Activated naive CD8-positive, alpha-beta T cell treated with anti-CD3 and anti-CD28 coated beads, Interleukin-2, amount 50 U/mL, for 16 hours (primary cell): ENCODE measurements at places on chromosomes 4 and X.

DNA sequence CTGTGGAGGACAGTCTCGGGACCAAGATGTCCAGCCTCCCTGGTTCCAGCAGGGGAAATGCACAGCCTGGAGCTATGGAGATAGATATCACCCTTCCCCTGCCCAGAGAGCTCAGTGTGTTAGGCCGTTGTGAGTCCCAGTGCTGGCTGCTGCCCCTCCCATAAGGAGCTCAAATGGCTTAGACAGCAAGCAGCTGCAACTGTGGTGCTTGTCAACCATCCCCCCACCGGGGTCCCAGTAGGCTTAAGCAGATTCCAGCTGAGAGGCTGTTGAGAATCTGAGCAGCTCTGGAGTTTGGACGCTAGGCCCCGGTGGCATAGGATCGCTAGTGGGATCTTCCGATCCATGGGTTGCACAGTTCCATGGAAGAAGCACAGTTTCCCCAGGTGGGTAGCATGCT, 181.8 kb upstream of the POF1B start:
- no peak for DNase-seq

GRCh38 chr4:2064276-2064991, 5.3 kb downstream of the NAT8L start:
- DNase-seq, result no peak

GRCh38 chrX:65644621-65645289, 22.7 kb upstream of the MSN start:
- no peak for DNase-seq

- DNase-seq, result peak; percentile 25
These were observed 11.8 kb upstream of the DCUN1D4 start for GRCh38 chr4:51831133-51831532.

DNA sequence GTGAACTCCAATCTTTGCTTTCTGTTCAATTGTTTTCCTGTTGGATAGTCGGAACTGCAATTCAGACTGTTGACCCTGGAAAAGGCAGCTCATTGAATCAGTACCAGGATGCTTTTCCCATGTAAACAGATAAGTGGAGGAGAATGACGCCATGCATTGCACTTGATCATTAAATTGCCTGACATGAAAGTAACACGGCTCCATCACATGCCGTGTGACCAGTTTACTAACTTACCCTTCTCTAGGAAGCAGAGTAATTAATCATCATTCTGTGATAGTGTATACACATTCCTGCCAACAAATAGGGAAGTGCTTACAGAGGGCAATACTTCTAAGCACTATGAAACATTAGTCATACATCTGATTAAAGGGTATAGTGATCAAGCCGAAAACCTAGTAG, 101.4 kb downstream of the PPARGC1A start:
- DNase-seq, result no peak

- no peak for DNase-seq
These were observed 61.1 kb upstream of the ARSJ start for GRCh38 chr4:114040319-114041116.

- DNase-seq, result no peak
These were observed 113.0 kb upstream of the PRDX4 start for GRCh38 chrX:23554304-23554703.

DNA sequence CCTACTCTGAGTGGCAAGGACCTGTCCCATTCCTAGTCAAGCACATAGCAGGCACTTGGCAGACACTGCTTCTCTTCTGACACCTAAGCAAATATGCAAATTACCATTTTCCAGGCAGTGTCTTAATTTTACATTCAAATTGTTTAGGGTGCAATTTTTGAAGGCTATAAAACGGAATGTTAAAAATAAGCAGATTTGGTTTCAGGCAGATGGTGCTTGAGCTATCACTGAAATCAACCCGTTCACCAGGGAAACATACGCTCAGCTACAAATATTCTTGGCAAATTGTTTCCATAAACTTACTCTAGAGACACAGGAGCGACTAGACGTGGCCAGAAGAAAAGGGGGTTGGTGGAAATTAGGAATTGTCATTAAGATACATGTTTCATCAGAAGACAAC, 45.7 kb downstream of the BEND2 start:
- no peak for DNase-seq

DNA sequence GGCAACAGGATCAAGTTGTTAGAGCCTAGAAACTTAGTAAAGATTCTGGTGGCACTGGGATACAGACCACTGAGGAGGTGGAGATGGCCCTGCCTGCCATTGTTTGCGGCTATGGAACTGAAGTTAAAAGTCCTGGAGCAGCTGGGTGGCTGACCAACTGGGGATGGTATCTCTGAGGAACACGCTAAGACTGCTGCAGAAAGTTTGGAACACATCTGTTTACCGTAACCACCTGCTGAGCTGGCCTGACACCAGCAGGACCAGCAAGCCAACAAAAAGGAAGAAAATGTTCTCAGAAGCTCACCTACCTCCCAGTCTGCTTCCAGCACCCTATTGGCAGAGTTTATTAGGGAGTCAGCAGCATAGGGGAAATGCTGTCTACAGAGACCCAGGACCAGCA, 17.4 kb upstream of the PACRGL start:
- no peak for DNase-seq

GRCh38 chr4:172109466-172109865, 296.3 kb downstream of the GALNTL6 start:
- DNase-seq, result no peak

DNA sequence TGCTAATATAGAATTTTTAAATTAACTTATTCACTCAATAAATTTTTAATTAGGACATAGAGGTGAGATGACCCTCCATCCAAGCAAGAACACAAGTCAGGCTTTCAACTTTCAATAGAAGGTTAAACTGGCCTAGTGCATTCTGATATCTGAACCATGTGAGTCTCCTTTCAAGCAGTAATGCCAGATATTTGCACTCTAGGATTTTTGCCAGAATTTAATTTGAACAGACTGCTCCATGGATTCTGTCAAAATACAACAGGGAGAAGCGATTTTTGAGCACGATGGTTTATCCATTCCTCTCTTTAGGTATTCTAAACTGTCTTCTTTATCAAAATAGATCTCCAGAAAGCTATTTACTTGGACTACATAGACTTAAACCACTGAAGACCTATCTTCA, 72.0 kb upstream of the DCLK2 start:
- DNase-seq, result no peak

DNA sequence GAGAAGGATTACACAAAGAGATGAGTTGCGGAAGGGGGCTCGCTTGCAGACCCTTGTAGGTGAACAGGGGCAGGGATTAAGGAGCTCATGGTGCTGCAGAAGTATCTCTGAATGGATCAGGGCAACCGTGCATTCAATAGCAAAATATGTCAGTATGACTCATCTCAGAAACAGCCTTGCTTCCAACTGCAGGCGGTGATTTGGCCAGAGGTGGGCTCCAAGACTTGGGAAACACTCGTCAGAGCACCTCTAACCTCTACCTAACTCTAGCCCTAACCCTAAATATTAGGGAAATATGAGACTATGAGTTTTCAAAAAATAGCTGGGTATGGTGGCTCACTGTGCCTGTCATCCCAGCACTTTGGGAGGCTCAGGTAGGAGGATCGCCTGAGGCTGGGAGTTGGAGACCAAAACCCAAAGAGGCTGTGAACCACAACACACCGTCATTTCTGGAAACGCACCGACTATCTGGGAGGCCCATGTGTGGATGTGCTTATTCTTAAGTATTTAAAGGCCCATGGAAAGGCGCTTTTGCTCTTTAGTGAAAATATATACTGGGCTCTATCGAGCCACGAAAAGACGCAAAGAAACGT, 102.6 kb downstream of the DHRSX start:
- DNase-seq, result no peak

DNA sequence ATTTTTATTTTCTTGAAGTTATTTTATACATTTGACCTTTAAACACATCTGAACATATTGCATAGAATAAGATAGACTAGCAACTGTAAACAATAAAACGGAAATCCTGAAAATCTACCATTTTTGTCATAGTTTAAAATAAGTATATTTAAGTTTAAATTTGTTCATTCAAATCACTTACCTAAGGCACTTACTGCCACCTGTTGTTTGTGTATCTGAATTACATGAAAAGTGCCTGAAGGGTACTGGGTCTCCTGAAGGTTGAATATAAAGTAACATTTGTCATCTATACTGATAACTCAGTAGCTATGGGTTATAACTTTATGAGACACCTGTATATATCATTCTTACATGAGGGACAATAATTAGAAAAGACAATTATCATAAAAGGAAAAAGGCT, 38.6 kb downstream of the TRPC5 start:
- DNase-seq, result no peak

- no peak for DNase-seq
These were observed 44.4 kb downstream of the TSC22D3 start for GRCh38 chrX:107730991-107731766.

DNA sequence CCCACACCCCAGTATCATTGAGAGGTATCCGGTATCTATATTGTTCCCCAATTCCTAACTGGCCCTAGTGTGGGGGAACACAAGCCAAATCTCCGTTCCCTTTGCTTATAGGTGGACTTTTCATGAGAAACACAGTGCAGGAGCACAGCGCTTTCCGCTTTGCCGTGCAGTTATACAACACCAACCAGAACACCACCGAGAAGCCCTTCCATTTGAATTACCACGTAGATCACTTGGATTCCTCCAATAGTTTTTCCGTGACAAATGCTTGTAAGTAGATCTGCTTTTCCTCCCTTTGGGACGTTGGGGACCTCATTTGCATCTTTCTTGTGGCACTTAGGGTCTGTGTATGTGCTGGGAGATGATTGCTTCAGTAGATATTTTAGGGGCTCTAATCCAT, 1.6 kb downstream of the GRIA3 start:
- DNase-seq, result no peak
